Stimulated activated naive CD4-positive, alpha-beta T cell treated with Interleukin-2 at 50 U/mL for 16 hours (primary cell): ENCODE measurements at places on chromosomes 2 and 18.

DNA sequence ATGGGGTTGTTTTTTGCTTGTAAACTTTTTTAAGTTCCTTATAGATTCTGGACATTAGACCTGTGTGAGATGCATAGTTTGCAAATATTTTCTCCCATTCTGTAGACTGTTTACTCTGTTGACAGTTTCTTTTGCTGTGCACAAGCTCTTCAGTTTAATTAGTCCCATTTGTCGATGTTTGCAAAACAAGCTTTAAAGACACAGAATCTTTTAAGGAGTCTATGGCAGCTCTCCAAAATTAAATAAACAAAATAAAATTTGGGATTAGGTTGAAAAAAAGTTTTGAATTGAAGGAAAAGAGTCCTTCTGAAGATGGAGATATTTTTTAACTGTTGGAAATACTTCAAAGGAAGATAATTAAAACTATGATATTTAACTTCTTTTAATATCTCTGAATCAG, 88.8 kb downstream of the MAP3K20 start:
- no peak for DNase-seq

DNA sequence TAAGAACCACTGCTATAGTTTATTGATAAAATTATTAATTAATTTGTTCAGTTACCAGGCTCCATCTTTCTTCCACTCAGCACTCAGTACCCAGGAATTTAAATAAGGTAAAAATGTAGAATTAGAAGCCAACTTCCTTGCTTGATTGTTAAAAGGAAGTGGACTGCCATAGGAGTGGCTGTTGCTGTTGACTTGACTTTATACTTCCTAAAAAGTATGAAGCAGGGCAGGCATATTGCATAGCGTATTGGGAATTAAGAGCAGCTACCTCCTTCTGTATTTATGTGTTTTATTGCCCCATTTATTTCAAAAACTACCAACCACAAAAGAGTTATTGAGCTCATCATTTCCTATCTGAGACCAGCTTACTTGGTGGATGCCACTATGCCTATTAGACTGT, 27.9 kb downstream of the PSMD1 start:
- no peak for DNase-seq

- DNase-seq: no peak
Observed at GRCh38 chr2:54859997-54860701, 136.7 kb downstream of the EML6 start.

DNA sequence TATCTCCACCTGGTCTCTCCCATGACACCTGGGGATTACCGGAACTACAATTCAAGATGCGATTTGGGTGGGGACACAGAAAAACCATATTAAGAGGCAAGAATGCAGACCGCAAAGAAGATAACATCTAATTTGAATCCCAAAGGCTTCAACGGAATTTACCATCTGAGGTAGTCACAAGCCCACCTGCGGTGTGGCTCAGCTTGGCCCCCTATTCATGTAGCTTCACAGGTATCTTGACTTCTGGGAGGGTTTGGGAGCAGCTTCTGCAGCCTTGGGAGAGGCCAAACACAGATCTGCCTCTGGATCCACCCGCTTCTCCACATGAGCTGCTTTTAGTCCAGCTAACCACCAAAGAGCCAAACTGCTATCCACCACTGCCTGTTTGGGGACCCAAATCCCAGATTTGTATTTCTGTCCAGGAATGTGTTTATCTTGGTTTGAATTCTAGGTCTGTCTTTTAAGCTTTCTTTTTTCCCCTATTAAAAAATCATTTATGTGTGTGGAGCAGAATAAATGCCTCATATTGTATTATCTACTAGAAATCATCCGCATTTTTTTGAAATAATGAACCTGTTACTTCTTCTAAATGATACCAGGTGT, 247.6 kb downstream of the DLGAP1 start:
- no peak for DNase-seq

DNA sequence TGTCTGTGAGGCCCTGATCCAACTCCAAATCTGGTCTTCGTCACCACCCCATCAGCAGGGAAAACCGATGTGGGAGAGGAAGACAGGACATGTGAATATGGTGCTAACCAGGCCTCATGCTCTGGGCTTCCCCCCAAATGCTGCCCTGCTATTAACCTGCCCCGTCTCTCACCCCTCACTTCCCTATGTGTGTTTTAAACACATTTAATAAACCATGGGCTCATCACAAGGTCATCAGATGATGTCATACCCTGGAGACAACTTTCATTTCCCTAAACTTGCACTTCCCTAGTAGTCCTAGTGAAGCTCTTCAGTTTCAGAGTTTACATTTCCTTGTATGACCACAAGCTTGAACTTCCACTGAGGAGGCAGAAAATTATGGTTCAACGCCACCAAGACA, 49.9 kb downstream of the CD8B2 start:
- no peak for DNase-seq

DNA sequence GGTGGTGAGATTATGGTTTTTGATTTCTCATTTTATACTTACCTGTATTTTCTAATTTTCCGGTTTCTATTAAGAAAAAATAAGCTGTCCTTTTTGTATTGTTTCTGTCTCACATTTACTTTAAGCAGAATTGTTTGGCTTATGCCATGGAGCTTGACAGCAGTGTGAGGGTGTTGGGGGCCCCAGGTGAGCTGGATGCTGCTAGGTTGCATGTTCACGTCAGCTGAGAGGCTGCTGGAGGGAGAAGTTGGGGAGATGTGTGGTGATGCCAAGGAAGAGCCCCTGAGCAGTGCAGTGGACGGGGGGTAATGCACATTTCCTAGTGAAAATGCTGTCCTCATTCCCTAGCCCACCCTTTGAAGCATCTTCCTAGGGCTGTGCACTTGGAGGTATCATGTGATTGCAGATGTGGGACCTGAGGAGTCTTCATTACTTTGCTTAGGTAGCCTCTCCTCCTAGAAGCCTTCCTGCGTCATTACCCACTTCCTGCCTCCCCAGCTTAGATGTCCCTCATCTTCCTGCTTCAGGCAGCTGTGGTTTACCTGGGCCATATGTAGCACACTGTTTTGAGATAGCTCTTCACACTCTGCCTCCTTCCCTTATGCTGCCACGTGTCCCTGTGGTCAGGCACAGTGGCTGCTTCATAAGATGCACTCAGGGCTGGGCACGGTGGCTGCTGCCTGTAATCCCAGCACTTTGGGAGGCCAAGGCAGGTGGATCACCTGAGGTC, 16.2 kb downstream of the ATG16L1 start:
- peak; percentile 67 for DNase-seq

DNA sequence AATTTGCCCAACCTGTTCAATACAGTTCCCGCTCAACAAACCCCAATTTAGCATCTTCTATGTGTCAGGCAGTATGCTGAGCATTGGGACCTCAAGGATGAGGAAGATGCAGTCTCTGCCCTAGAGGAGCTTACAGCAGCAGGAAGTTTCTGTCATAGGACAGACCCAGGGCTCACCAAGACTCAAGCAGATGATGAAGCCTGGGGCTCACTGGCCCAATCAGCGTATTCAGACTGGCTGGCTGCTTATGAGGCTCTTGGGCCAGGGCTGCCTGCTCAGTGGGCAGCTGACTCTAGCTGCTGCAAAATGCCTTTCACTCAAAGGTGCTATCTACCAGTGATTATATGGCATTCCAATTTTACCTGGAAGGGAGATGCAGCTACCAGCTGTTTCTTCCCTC, 2.1 kb downstream of the FAM178B start:
- no peak for DNase-seq

- DNase-seq: no peak
Observed at GRCh38 chr18:59659508-59660170, 37.6 kb downstream of the CCBE1 start.

- no peak for DNase-seq
Observed at GRCh38 chr2:158102446-158102845, 770 bp downstream of the UPP2 start.

DNA sequence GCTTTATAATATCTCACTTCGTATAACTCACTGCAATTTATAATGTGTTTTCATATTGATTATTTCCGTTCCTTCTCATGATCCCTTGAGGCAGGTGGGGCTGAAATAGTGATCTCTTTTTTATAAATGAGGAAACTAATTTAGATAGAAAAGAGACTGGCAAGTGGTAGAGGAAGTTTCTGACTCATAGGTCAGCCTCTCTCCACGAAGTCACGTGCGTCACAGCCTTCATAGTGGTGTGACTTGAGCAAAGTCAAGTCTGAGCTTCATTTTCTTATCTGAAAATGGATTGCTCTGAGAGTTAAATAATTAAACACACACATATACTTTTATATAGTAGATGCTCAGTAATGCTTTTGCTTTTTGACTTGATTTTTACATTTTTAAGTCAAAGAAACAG, 19.9 kb downstream of the ABCG5 start:
- no peak for DNase-seq

DNA sequence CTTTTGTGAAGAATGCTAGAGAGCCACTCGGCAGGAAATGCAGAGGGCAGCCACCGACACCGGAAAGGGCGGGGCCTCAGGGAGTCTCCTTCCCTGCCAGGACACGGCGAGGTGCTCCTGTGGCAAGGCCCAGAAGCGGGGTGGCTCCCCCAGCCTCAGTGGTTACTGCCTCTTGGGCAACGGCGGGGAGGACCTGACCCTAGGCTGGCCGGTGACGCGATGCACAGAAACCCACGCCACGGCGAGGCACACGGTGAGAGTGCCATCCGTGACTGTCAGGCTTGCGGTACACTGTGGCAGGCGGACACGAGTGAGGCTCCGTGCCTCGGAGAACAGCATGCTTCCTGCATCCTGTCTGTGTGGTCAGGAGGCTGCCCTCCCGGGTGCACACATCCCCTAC, 47.8 kb downstream of the ZAP70 start:
- DNase-seq: peak; percentile 46

DNA sequence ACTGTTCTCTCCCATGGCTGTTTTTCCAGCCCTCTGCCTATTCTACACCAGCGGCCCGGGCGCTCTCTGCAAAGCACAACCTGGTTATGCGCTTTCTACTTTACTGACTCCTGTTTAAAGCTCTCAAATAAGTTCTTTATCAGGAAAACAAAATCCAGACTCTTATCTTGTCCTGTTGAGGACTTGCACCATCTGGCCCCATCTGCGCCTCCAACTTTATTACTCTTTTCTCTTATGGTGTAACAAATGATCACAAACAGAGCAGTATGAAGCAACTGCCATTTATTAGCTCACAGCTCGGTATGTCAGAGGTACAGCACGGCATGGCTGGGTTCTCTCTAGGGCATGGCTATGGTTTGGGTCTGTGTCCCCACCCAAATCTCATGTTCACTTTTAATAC, 236.5 kb upstream of the NT5C1B start:
- no peak for DNase-seq

GRCh38 chr2:158994920-158995676, 26.7 kb downstream of the TANC1 start:
- no peak for DNase-seq

GRCh38 chr2:240140920-240141319, 462 bp upstream of the OTOS start:
- no peak for DNase-seq

DNA sequence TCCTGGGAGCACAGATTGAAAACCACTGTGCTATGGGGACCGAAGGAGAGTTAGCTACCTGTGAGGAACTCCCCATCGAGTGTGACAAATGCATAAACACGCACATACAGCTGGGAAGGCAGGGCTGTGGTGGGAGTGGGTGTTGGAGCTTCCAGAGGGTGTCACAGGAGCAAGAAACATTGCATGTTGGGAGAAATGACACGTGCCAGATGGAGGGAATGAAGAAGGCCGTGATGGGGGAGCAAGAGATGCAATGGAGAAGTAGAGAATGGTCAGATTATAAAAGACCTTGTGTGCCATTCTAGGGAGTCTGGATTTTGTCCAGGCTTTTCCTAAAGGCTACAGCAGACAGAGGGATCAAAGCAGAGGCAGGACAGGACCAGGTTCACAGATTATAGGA, 91.1 kb upstream of the NDUFV2 start:
- DNase-seq: no peak

DNA sequence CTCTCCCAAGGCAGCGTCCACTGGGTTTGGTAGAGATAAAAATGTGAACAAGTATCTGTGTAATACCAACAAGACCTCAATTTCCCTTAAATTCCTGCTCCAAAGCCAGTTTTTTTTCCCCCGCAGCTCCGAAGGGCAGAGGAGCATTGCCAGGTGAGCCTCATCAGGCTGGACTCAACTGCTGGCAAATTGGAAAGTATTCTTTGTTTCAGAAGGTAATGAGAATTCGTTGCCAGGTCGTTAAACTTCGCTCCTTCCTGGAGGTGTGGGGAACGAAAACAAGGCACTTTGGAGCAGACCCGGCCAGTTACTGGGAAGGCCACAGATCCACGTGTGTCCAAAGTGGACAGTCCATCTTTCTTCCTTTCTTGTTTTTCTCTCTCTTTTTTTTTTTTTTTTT, 30.4 kb upstream of the ASB18 start:
- no peak for DNase-seq

DNA sequence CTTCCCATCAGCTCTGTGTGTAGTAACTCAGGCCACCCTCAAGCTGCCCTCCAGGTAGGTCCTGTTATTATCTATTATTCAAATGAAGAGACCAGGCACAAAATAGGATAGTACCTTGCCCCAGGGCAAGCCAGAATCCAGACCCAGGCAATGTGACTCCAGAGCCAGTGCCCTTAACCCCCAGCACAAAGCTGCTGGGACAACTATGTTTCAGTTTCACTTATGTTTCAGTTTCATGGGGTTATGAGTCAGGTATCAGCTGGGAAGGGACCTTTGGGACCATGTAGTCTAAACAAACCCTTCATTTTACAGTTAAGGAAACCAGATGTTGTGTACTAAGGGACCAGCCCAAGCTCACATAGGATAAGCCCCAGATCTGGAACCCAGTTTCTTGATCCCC, 10.0 kb downstream of the HK2 start:
- DNase-seq: peak; percentile 7

DNA sequence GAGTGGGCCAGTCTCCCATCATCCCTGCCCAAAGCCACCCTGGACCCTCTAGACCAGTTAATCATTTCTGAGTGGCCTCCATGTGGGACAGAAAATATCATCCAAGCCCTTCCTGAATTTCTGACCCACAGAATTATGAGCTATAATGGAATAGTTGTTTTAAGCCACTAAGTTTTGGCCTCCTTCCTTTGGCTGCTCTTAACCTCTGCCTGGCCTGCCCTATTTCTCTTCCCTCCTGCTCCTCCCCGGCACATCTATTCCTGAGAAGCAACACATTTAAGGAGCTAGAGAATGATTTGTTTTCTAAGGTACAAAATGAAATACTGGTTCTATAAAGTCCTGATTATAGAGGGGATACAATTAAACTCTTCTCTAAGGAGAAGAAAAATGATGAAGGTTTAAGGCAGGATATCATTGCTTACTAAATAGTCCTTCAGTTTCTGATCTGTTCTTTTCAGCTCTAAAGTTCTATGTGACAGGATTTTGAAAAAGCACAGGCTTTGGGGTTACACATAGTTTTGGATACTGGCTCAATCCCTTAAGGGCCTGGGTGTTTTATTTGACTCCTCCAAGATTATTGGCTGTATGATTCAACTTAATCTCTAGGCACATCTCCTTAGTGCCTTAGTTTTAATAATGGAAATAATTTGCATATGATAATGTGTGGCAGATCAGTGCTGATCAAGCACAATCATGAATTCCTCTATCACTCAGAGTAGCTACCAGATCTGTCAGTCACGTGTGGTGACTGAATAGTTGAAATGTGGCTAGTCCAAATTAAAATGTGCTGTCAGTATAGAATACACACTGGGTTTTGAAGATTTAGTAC, 240.3 kb downstream of the VAPA start:
- DNase-seq: no peak

- no peak for DNase-seq
Observed at GRCh38 chr2:88757025-88757424, 65.6 kb downstream of the RPIA start.
